Stomach (tissue), 19 donors: ENCODE measurements at places on chromosomes 3 and 15. TPM values are rescaled to one million over a fixed set of nuclear protein-coding genes. Genes with fewer than 3 reads are reported as not detected.

The OR5AC2 gene
- not detected for total RNA-seq

GRCh38 chr3:102810937-102811336, 376.1 kb downstream of the ZPLD1 start:
- no peak overlapping the region for H3K4me3 ChIP-seq
- DNase-seq, result no peak
- no peak overlapping the region for H3K27ac ChIP-seq
- no peaks in the 10 kb centered on the region for H3K4me1 ChIP-seq
- no peaks in the 10 kb centered on the region for H3K27me3 ChIP-seq
- H3K36me3 ChIP-seq, result no peaks in the 10 kb centered on the region

- H3K36me3 ChIP-seq, result peaks cover 40% of the 10 kb centered on the region
- DNase-seq, result peak; percentile 62
- H3K4me3 ChIP-seq, result no peak overlapping the region
- H3K4me1 ChIP-seq, result peaks cover 42% of the 10 kb centered on the region
Observed at GRCh38 chr3:47429476-47430270, 46.1 kb downstream of the SCAP start.

- H3K27me3 ChIP-seq, result no peaks in the 10 kb centered on the region
- H3K4me3 ChIP-seq, result no peak overlapping the region
- H3K27ac ChIP-seq, result no peak overlapping the region
- no peaks in the 10 kb centered on the region for H3K36me3 ChIP-seq
- H3K4me1 ChIP-seq, result no peaks in the 10 kb centered on the region
- no peak for DNase-seq
Observed at GRCh38 chr3:107367353-107367752, 9.9 kb upstream of the CCDC54 start.

The SYNPR gene
- total RNA-seq, result 0.29 TPM

- H3K4me1 ChIP-seq, result peaks cover 8% of the 10 kb centered on the region
- H3K4me3 ChIP-seq, result no peak overlapping the region
- no peaks in the 10 kb centered on the region for H3K27me3 ChIP-seq
- no peak overlapping the region for H3K27ac ChIP-seq
- H3K36me3 ChIP-seq, result no peaks in the 10 kb centered on the region
Observed at GRCh38 chr3:194496217-194496919, 9.6 kb upstream of the ATP13A3 start.

The ZBED2 gene
- total RNA-seq, result not detected

DNA sequence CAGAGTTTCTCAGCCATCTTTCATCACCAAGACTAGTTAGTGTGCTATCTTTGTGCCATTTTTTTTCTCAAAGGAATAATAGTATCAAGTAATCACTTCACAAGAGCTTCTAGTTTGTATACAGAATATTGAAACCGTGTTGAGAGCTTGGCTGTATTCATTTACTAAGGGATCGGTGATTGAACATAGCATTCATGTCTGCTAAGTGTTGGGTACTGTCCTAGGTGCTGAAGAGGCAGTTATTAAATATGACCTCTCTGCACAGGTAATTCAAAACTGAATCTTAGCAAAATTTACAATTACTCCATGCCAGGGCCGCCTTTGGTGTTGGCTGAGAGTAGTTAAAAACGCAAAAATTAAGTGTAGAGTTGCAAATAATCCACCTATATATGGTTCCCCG, 355.3 kb upstream of the RORA start:
- no peak overlapping the region for H3K4me3 ChIP-seq
- H3K4me1 ChIP-seq, result no peaks in the 10 kb centered on the region
- no peak overlapping the region for H3K27ac ChIP-seq
- no peak for DNase-seq

DNA sequence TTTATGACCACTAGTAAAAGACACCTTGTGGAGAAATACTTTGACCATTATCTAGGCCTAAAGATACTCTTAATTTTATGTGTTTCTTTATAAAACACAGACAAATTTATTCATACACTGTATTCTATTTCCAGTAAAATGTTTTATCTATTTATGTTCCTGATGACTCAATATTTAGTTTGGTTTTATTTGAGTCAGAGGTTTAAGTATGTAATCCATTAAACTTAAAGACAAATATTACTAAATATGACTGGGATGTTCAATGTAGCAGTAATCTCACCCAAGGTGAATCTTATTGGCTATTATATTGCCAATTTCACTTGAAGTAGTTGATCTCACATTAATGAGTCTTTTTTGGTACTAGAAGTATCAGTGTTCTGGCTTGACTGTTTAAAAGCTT, 799.7 kb downstream of the CADM2 start:
- H3K27me3 ChIP-seq, result no peaks in the 10 kb centered on the region
- H3K27ac ChIP-seq, result no peak overlapping the region
- H3K4me1 ChIP-seq, result no peaks in the 10 kb centered on the region
- H3K36me3 ChIP-seq, result no peaks in the 10 kb centered on the region
- no peak for DNase-seq
- H3K4me3 ChIP-seq, result no peak overlapping the region

GRCh38 chr3:94291686-94292085, 228.8 kb downstream of the NSUN3 start:
- H3K27ac ChIP-seq, result no peak overlapping the region
- no peak overlapping the region for H3K4me3 ChIP-seq
- H3K27me3 ChIP-seq, result no peaks in the 10 kb centered on the region

DNA sequence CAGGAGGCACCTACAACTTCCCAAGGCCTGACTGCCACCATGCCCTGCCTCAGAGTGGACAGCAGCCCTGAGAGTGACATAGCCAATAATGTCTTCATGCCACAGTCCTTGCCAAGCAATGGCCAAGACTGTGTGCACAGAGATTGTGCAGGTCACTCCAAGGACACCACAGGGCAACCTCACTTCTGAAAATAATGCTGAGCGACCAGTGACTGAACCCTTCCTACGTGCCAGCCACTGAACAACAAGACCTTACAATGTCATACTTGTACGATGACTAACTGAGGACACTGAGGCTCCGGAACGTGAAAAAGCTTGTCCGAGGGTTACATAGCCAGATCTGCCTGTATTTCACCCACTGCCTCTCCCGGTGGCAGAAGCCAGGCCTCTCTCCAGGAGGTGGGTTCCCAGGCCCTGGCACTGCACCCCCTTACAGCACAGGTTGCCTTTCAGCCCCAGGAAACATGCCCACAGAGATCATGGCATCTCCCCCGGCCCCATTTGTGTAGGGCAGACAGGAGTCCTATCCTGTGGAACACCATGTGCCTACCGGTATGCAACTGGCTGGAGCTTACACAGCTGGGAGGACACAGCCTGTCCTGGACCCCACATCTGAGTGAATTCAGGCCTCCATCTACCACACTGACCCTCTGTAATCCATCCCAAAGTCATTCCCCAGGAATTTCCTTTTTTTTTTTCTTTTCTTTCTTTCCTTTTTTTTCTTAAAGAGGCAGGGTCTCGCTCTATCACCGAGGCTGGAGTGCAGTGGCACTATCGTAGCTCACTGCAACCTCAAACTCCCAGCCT, 72.3 kb downstream of the SLC12A8 start:
- DNase-seq, result no peak
- H3K27ac ChIP-seq, result no peak overlapping the region
- no peaks in the 10 kb centered on the region for H3K36me3 ChIP-seq
- no peak overlapping the region for H3K4me3 ChIP-seq
- H3K27me3 ChIP-seq, result no peaks in the 10 kb centered on the region

DNA sequence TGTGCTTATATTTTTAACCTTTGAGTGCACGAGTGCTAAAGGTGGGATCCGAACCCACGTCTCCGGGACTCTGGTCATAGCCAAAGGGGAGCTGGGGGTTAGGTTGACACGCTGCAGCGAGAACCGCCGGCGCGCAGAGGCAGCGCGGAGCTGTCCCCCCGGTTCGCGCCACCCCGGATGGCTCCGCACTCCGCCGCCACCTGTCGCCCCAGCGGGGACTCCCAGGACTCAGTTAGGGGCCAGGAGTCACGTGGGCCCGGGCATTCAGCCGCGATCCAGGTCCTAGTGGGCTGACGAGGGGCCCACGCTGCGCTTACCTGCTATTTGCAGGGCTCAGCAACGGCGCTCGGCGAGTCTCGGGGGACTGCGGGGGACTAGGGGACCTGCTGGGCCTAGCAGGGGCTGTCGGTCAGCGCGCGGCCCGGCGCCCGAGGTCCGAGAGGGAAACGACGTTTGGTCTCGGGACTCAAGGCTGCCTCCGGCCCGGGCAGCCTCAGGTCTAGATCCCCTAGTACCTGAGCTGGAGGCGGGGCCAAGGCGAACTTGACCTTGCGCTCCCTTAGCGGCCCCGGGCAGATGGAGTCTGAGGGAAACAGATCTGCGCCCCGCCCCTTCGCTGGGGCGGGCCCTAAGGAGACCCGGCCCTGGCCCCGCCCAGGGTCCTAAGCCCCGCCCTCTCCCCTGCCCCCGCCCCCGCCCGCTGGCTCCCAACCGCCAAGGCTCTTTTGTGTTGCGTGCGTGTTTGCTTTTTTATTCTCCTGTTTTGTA, at the start of gene NMNAT3:
NMNAT3 (minus strand) TSS at position 585 of the 768 bp plus-strand sequence. CDS start 50,248 bp downstream, outside the sequence.
- no peaks in the 10 kb centered on the region for H3K27me3 ChIP-seq
- peak; percentile 88 for DNase-seq
- H3K4me3 ChIP-seq, result peak within 1 kb of the TSS; percentile 82
- H3K27ac ChIP-seq, result peak within 1 kb of the TSS; percentile 81
- H3K4me1 ChIP-seq, result peaks cover 23% of the 10 kb centered on the region

GRCh38 chr3:132773071-132773619, 50.9 kb upstream of the NPHP3 start:
- H3K27ac ChIP-seq, result no peak overlapping the region
- H3K27me3 ChIP-seq, result no peaks in the 10 kb centered on the region
- H3K4me3 ChIP-seq, result no peak overlapping the region
- no peak for DNase-seq
- no peaks in the 10 kb centered on the region for H3K4me1 ChIP-seq

DNA sequence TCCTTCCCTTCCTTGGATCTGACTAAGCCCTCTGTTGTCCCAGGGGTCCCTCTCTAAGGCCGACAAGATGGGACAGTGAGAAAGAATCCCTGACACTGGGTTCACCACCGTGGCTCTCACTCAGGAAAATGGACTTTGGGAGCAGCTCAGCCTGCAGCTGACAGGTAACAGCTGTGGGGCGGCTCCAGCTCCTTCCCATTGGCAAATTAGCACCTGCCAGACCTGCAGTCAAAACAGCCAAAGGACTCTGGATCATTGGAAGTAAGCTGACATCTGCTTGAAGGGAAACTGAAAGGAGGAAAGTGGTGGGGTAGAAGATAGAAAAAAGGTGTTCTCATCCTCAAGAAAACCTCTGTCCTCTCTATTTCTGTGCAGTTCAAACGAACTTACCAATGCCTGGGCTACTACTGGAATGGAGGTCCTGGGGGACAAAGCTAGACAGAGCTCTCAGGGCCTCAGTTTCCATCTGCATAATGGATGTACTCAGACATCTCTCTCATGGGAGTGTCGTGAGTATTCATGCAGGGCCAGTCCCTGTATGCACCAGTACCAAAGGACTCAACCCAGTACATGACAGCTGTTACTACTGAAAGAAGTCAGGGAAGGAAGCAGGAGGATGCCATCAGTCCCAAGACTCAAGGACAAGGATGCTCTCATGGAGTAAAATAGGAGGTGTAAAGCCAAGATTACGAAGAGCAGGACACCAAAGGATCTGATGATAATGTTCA, 53.6 kb upstream of the DCLK3 start:
- H3K36me3 ChIP-seq, result no peaks in the 10 kb centered on the region
- no peak overlapping the region for H3K4me3 ChIP-seq
- no peaks in the 10 kb centered on the region for H3K27me3 ChIP-seq
- no peak overlapping the region for H3K27ac ChIP-seq
- no peaks in the 10 kb centered on the region for H3K4me1 ChIP-seq
- no peak for DNase-seq

The PRSS50 gene
- total RNA-seq, result under 0.01 TPM

GRCh38 chr3:114308830-114309229, 15.0 kb downstream of the TIGIT start:
- no peaks in the 10 kb centered on the region for H3K4me1 ChIP-seq
- H3K4me3 ChIP-seq, result no peak overlapping the region
- no peaks in the 10 kb centered on the region for H3K36me3 ChIP-seq

DNA sequence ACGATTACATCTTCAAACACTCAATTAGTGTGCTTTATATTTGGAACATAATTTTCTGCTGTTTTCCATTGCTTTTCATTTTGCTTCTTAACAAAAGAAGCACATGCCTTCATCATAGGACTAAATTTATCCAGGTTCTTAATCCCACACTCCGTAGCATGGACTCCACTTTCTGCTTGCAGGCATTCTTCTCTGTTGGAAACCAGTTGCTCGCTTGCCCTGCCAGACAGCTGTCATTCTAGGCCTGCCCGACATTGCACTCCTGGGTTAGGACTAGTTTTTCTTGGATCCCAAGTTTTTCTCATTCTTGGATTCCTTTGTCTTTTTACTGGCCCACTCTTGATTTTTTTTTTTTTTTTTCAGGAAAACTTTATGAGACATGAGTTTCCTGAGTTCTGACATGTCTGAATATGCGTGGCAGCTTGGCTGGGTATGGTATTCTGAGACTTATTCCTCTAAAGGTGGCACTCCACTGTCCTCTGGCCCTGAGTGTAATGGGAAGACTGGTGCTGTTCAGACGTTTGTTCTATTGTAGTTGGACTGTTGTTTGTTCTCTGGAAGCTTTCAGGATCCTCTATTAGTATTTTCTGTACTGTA, 6.3 kb upstream of the ATP1B3 start:
- no peak overlapping the region for H3K4me3 ChIP-seq
- H3K27ac ChIP-seq, result no peak overlapping the region
- H3K4me1 ChIP-seq, result peaks cover 4% of the 10 kb centered on the region
- H3K27me3 ChIP-seq, result no peaks in the 10 kb centered on the region
- H3K36me3 ChIP-seq, result no peaks in the 10 kb centered on the region
- no peak for DNase-seq

DNA sequence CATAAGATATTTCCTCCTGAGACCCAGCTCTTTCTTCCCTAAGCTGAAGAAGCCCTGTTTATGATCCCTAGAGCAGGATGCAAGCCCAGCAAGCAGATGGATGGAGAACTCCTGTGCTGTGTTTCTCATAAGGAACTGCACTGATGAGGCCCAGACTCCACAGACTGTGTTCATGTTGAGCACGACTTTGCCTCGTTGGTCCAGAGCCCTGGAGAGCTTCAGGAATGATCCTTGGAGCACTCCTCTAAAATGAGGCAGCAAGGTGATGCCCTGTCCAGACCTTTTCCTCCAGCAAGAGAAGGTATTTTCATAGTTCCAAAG, 83.8 kb downstream of the MYLK start:
- peaks cover 12% of the 10 kb centered on the region for H3K4me1 ChIP-seq
- no peak overlapping the region for H3K27ac ChIP-seq
- no peak for DNase-seq
- H3K4me3 ChIP-seq, result no peak overlapping the region
- H3K27me3 ChIP-seq, result no peaks in the 10 kb centered on the region
- no peaks in the 10 kb centered on the region for H3K36me3 ChIP-seq

The EHD4 gene
- 45.2 TPM for total RNA-seq

The RYR3 gene
- 1.9 TPM for total RNA-seq

GRCh38 chr3:15276028-15276724, 56.2 kb downstream of the SH3BP5 start:
- no peak for DNase-seq
- H3K27ac ChIP-seq, result no peak overlapping the region
- H3K4me3 ChIP-seq, result no peak overlapping the region
- no peaks in the 10 kb centered on the region for H3K4me1 ChIP-seq

GRCh38 chr15:68312701-68313204, 35.2 kb downstream of the FEM1B start:
- no peak overlapping the region for H3K27ac ChIP-seq
- DNase-seq, result no peak
- no peaks in the 10 kb centered on the region for H3K27me3 ChIP-seq
- H3K4me3 ChIP-seq, result no peak overlapping the region

The IGDCC3 gene
- total RNA-seq, result not detected

The AADACL2 gene
- total RNA-seq, result not detected

The CKMT1B gene
- total RNA-seq, result 19.6 TPM

GRCh38 chr3:77372634-77373346, 332.9 kb downstream of the ROBO2 start:
- H3K27ac ChIP-seq, result no peak overlapping the region
- H3K36me3 ChIP-seq, result no peaks in the 10 kb centered on the region
- DNase-seq, result no peak
- H3K4me1 ChIP-seq, result no peaks in the 10 kb centered on the region
- H3K27me3 ChIP-seq, result no peaks in the 10 kb centered on the region
- no peak overlapping the region for H3K4me3 ChIP-seq
